ENCODE measurements at places on chromosomes 1 and 21.

DNA sequence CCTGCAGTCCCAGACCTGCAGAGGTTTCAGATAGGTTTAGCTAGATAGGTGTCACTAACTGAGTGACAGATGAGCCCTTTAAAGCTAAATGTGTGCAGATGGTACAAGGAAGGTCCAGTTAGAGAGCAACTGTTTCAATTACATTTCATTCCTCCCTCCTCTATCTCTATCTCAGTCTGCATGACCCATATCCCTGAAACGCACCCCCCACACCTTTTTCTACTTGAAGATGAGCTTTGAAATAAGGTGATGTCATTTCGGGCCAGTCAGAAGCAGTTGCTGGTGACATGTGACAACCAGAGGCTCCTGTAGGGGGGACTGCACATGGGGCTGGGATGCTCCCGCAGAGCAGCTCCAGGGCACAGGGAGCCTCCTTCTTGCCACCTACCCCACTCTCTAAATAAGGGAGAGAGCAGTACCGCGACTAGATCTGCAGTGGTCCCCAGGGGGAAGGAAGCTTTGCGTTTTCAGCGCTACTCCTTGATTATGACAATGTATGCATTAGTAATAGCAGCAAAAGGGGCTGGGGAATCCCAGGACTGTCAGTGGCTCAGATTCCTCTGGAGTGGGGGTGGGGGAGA is 4.3 kb downstream of the ATP8B2 start:
- DNase-seq: no peak

GRCh38 chr1:228958121-228958520 is 222.8 kb downstream of the RHOU start:
- no peak for DNase-seq

- no peak for DNase-seq
Observed at GRCh38 chr1:205772607-205773032, 2.7 kb downstream of the RAB29 start.

GRCh38 chr1:41490911-41491310 is 6.4 kb upstream of the EDN2 start:
- DNase-seq: no peak

DNA sequence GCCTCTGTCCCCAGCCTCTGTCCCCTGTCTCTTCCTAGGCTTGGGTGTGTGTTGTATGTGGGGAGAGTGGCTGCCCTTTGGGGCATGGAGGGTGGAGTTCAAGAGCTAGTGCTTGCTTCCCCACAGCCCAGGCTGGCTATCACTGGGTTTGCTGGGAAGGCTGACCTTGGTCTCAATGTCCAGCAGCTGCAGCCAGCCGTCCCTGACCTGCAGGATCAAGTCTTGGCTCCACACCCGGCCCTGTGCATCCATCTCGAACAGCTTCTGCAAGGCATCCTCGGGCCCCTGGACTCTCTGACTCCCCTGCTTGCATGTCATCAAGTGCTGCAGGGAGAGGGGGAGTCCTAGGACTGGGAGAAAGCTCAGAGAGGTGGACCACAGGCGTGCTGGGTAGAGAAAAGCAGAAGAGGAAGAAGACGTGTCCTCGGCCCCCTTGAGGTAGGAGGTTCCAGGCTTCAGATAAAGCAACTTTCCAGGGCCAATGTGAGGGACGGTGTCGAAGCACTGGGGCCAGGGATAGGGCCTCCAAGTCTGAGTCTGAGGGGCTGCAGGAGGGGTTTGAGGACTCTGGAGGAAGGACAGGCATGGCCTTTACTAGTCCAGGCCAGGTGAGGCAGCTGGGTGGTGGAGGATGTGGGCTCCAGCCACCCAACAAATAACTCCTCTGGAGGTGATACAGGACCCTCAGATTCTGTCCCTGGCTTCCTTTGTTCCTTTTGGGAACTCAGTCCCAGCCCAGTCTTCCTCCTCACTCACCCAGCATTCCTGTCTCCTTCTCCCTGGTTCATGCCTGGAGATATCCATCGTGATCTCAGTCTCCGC is 4.0 kb downstream of the EPS8L3 start:
- DNase-seq: no peak

DNA sequence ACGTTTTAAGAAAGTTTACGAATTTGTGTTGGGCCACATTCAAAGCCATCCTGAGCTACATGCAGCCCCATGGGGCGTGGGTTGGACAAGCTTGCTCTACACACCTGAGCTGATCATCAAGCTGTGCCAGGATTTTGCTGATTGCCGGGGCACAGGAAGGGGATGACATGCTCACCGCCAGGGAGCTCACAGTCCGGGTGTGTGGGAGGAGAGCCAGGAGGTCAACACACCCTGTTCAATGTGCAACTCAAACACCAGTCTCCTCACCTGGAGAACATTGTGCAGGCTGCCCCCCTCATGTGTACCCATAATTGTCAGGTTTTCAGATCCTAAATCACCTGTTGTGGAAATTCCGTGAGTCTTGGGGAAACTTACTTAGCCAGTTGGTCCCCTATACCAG is 969 bp downstream of the CYP4A11 start:
- no peak for DNase-seq

DNA sequence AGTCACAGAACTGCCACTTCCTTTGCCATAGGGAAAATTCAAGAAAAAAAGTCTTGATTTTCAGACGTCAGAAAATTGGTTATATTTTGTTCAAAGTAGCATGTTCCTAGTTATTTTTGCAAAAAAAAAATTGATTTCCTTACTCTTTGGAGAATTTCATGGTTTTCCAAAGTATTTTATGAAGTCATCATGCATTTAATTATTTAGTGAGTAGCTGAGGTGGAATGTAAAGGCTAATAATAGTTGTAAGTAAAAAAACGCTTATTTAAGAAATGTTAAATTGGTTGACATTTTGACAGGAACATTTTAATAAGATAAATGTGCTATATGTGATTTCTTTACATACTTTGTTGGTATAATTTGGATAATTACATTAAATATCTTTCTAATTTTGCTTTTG is 20.8 kb downstream of the TSEN15 start:
- DNase-seq: no peak

DNA sequence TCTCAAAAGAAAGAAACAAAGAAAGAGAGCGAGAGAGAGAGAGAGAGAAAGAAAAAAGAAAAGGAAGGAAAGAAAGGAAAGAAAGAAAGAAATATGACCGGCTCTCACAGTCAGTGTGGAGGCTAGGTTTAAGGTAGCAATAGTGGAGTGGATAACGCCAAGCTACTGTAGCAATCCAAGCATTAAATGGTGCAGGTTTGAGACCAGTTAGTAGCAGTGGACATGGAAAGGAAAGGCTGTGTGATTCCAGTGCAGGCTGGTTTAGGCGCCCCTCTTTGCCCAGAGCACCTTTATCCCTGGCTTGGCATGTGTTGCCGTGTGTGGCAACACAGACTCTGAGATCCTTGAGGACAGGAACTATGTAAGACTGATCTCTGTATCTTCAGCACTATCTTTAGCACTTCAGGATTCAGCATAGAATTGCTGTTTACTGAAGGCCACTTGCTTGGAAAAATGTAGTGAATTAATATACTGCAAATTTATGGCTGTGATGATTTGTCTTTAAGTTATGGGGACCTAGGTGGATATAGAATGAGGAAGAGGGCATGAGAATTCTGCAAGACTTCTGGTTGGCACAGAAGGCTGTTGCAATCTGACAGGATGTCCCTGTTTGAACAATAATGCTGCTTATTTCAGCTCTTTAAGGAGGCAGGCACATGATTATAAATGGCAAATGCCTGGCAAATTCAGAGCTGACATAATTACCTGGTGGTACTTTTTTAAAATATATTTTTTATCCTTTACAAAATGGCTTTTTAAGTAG is 10.8 kb upstream of the OSBPL9 start:
- no peak for DNase-seq

GRCh38 chr1:54624466-54625464 is 1.4 kb upstream of the FAM151A start:
- no peak for DNase-seq

DNA sequence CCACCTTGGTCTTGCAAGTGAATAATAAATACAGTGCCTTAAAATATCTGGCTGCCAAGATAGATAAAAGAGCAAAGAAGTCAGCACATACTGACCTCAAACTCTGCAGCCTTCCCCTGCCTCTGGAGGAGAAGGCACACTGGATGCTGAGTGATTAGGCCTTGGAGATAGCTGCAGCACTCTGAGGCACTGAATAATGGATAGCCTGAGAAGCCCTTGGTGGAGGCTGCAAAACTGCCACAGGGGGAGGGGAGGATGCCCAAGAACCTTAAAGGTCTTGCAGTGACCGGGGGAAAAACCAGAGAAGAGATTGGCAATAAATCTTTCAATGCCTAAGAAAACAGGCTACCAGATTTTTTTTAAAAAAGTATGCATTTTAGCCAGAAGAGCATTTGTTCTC is 167.4 kb upstream of the PRMT6 start:
- DNase-seq: no peak

GRCh38 chr1:235460770-235461169 is 43.5 kb downstream of the B3GALNT2 start:
- no peak for DNase-seq

DNA sequence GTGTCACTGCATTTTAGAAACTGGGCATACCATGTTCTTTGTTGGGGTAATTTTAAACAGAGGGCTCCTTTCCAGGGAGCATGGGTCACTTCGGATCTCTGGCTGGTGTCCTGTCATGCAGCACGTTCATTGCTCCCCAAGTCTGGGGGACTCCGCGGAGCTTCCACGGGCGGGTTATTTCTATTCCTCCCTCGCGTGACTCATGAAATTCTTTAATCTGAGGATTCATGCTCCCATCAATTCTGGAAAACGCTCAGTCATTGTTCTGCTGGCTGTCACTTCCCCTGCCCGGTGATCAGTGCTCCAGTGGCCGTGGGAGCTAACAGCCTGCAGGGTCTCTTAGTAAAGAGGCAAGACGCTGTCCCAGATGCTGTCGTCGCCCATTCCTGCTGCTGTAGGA is 28.1 kb downstream of the CFAP74 start:
- no peak for DNase-seq

GRCh38 chr1:183476081-183476480 is 3.8 kb downstream of the SMG7 start:
- DNase-seq: no peak

DNA sequence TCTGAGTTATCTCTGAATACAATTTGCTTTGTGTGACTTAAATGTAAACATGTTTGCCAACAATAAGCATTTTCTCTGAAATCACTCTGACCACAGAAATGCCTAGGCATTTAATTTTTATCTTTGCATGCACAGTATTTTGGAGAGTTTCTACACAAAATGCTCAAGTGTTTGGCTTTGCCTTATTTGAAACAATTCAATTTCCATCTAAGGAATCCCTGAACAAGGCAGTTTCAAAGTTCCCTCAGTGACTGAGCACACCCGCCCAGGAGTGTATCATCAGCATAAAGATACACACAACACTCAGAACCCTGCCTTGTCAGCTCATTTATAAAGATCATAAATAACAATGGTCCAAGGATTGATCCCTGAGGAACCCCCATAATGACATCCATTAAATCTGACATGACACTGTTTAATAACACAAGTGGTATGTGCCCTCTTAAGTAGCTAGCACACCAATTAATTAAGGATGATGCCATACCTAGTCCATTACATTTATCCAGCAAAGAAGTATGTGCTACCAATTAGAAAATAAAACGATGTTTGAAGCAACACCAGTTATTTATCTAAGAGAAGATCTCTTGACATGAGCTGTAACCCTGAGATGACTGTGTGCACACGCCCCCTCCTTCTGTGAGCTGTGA is 585.8 kb downstream of the ADGRL2 start:
- no peak for DNase-seq

- no peak for DNase-seq
Observed at GRCh38 chr1:100461222-100461621, 76.7 kb upstream of the GPR88 start.

DNA sequence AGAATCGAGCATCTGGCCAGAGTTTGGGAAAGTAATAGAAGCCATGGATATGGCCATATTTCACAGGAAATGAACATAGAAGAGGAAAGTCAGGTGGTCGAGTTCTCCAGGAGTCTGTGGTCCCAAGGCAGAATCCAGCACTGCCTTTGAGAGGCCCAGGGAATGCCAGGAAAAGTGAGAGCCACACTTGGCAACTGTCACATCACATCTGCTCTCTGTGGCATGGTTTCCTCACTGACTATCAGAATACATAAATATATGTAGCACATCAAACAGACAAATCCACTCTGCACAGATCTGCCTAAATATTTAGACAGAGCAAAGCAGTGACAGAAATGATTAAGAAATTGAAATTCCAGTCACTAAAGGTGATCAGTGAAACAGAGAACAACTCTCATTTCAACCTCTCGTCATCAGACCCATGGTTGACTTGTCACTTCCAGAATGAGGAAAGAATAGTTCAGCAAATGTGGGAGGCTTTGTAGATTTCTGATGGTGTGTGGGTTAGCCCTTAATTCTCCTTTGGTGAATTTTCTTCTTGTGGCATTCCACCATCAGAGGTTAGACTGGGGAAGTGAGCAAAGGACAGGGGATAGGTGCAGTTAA is 58.8 kb upstream of the MAN1A2 start:
- DNase-seq: no peak

DNA sequence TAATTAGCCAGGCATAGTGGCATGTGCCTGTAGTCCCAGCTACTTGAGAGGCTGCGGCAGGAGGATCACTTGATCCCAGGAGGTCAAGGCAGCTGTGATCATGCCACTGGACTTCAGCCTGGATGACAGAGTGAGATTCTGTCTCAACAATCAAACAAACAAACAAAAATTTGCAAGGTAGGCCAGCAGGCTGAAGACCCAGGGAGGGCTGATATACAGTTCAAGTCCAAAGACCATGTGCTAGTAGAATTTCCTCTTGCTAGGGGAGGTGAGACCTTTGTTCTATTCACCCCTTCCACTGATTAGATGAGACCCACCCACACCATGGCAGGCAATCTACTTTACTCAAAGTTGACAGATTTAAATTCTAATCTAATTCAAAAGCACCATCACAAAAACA is 31.2 kb upstream of the CNN3 start:
- DNase-seq: no peak

DNA sequence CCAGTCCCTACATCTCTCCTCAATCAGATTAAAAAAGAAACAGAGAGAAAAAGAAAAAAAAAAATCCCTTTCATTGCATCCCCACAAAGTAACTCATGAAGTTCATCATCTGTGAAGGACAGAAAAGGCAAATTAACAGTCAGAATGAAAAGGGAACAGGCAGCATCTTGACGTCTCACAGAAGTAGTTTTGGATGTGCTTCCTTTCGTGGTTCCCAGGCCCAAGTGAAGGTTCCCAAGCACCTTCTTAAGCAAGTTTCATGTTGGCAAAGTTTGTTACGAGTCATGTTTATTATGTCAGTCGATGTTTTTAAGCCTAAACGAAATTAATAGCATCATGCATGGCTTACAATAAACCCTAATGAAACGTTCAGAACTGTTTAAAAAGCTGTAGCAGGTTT is 475.2 kb downstream of the SETD4 start:
- DNase-seq: no peak

- no peak for DNase-seq
Observed at GRCh38 chr1:172929006-172929405, 121.7 kb downstream of the TNFSF18 start.

- DNase-seq: no peak
Observed at GRCh38 chr1:237444120-237444790, 402.3 kb downstream of the RYR2 start.

GRCh38 chr1:199843861-199844260 is 183.6 kb upstream of the NR5A2 start:
- DNase-seq: no peak

- DNase-seq: no peak
Observed at GRCh38 chr1:54813485-54814125, 12.5 kb upstream of the TTC22 start.

Data from GM12891 (cell line).